ENCODE measurements at places on chromosomes 5 and 9.

DNA sequence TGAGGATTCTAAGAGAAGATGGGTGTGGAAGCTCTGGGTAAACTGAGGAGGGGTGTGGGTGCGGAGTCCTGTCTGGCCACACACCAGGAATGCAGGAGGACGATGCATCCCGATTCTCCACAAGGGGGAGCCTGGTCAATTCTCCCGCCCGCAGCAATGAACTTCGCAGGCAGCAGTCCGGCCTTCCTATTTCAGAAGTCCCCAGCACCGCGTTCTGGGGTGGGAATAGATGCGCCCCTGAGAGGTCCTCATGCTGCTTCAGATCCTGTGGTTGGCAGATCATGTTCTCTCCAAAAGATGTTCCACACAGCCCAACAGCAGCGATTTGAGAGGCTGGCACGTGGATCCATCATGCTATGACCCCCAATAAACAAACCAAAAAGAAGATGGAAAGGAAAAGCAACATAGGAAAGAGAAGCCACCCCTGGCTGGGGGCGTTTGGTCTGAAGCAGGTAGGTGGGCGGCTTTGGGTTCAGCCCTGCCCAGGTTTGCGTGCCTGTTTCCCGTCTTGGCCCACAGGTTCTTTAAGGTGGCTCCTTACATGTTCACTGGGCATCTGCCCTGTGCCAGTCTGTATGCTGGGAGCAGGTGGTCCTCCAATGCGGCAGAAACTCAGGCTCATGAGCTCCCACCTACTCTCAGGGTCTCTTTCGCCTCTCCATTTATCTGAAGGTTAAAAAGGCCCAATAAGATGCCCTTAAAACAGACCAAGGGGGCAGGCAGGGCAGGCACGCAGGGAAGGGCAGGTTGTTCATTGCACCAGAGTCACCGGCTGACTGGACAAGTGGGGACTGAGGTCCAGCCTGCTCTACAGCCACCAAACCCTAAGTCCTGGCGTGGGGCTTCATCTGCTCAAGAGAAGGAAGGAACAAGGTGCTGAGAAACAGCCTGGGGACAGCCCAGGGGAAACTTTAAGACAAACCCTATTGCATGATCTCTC is 171.6 kb downstream of the PAX5 start:
- DNase-seq, result no peak

DNA sequence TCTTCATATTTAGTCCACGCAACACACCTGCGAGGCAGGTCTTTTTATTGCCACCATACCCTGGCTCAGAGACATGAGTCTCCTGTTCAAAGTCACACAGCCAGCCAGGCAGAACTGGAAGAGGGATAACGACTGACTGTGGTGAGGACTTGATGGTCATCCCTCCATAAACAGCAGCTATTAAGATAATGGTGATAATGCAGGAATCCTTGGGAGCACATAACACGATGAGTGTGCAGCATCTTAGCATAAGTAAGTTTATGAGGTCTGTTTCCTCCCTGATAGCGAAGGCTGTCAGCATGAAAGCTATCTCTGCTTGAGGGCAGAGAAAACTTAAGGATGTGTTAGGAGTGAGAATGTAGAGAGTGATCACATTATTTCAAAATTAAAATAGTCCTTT is 30.9 kb downstream of the KCTD16 start:
- DNase-seq, result no peak

DNA sequence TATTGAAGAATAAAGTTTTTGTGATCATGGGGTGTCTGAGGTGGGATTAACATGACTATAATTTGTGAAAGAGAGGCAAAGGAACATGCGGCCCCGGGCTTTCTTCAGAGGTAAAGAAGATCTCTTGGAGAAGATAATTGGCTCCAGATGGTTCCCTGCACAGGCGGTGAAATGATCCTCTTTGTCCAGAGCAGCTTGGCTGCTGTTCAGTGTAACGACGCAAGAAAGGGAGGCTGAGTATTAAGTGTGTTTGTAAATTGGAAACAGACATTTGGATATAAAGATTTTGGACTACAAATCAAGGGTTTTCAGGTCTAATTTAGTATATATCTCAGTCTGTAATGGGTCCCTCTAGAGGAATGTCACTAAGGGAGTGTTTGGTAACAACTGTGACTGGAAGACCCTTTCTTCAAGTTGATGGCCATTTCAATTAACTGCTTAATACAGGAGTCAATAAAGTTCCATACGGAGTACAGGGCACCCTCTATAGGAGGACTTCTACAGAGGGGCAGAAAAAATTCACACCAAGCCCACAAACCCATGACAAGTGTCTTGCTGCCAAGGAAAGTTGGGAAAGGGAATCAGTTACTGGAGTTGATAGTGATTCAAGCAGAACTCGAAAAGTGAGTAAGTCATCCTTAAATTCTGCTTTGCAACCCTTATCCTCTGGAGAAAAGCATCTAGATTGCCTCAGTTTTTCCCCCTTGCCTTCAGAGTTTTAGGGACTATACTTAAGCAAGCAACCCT is 4.1 kb downstream of the EQTN start:
- no peak for DNase-seq

DNA sequence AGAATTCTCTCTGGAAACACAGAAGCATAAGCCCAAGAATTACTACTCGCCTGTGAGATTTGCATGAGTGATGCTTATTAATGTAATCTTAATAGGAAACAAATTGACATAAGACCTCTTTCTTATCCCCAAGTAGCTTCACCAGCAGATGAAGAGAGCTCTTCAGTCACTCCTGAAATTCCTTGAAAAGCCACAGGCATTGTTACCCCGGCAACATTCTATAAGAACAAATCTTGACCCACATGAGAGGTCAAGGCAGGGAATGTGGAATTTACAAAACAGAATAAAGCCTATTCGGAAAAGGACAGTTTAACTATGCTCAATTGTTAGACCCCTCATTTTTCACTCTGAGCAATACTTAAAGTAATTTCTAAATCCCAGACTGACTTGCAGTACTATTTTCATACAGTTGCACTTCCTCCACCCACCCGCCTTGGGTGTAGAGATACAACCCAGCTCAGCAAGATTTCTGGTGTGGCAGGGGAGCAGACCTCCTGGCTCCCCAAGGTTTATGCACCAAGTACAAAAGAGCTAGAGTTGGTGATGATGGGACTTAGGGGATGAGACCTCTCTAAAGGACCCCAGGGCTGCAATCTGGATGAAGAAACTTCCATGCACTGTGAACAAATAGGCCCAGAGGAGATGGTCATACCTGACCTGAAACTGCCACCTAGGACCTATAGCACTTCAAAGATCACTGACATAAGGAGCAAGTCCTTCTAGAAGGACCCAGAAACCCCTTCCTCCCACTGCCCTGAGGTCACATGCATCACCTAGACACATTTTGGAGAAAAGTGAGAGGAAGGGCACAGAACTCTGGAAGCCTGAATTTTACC is 242.1 kb downstream of the ZNF608 start:
- no peak for DNase-seq

DNA sequence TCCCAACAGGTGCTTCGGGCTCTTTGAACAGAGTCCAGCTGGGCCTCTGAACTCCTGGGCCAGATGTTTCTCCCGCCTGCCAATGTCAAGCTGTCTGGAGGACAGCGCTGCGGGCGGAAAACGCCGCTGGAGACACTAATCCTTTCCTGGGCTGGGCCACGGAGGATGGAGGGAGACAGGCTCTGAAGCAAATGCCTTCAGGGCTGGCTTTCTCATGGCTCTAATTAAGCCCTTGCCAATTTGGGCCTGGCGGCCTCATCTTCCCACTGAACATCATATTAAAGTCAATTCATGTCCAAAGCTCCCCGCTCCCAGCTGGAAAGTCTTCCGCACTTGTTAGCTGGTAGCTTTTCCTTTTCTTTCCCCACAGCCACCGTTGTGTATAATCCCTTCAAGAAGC is 72.7 kb downstream of the NTNG2 start:
- no peak for DNase-seq

DNA sequence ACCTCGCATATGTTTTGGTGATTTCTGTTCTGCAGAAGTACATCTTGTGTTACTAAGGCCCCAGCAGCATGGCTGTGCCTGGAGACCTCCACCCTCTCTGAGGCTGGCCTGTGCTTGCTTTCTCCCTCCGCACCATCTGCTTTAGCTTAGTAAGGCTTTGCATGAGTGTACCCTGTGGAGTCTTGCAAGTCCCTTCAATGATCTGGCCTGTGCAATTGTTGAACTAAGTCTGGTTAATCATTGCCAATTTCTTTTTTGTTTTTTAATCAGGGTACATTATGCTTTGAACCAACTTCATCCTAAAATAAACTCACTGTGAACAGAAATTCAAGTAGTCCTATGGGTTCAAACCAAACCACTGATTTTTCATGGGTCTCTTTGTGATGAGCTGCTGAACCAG is 32.3 kb downstream of the ACOT12 start:
- no peak for DNase-seq

DNA sequence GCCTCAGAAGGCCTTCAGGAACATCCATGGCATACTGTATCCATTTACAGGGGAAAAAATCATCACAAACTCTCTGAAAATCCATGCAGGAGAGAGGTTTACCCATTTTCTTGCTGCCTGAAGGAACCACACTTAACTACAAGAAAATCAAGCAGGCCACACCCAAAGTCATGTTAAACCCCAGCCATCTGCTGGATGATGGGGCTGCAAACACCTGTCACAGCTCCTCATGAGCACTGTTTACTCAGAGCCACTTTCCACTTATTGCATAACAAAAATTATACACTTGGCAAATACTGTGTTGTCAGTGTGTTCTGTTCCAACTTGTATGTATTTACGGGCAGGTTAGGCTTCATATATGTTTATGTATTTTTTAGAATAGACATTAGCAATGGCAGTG is 35.8 kb downstream of the PPIC start:
- no peak for DNase-seq

GRCh38 chr5:59173578-59173977 is 590.7 kb downstream of the RAB3C start:
- DNase-seq, result no peak

DNA sequence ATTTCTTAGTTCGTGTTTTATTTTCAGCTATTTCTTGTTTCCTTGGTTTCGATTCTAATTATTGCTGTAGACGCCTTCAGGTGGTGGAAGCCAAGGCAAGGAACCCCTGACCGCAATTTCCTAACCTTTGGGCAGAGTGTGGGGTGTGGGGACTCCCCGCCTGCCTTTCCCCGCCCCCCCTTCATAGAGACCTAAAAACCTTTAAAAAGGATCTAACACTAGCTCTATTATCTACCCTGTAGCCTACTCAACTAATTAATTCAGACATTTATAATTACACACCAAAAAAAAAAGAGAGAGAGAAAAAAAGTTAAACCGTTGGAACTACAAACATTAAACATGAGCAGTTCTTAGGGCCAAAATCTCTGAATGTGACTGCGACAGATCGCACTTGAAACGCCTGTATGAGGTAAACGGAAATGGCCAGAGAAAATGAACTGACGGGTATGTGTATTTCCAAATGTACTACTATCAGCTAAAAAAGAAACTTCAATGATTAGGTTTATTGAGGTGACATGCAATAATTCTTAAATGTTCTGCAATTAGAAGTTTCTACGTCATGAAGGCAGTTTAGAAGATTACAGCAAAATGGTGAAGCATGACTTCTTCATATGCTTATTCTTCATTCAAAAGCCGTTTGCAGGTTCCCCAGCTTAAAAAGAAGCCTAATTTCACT is 19.0 kb upstream of the FER start:
- DNase-seq, result no peak

- DNase-seq, result peak; percentile 70
These were observed 37.3 kb upstream of the NOTCH1 start for GRCh38 chr9:136582977-136583735.

- DNase-seq, result no peak
These were observed 425.3 kb downstream of the TLR4 start for GRCh38 chr9:118129541-118129940.

DNA sequence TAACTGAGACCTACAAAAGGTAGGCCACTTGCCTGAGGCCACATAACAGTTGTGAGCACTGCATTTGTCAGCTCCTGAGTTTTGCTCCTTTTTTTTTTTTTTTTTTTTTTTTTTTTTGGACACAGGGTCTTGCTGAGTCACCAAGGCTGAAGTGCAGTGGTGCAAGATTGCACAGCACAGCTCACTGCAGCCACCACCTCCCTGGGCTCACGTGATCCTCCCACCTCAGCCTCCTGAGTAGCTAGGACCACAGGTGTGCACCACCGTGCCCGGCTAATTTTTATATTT is 37.1 kb downstream of the LAMC3 start:
- no peak for DNase-seq

GRCh38 chr9:100190339-100190738 is 91.3 kb downstream of the INVS start:
- DNase-seq, result no peak

GRCh38 chr9:83449166-83449565 is 89.0 kb downstream of the FRMD3 start:
- no peak for DNase-seq

- no peak for DNase-seq
These were observed 42.9 kb upstream of the GARNL3 start for GRCh38 chr9:127221695-127222094.

DNA sequence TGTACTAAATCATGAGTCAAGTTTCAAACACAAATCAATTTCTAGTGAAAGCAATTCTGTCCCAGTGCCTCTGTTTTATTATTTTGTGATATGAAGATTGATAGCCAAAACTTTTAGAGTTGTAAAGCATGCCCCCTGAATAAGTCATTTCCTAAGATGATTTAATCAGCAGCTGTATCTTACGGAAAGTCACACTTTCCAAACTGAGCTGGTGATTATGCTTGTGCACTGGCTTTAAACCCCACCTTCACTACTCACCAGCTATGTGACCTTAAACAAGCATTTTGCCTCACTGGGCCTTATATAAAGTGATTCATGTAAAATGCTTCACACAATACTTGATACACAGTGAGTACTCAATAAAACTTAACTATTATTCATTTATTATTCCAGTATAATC is 78.1 kb downstream of the EDIL3 start:
- no peak for DNase-seq

GRCh38 chr9:35540315-35540714 is 50.4 kb downstream of the RUSC2 start:
- no peak for DNase-seq

DNA sequence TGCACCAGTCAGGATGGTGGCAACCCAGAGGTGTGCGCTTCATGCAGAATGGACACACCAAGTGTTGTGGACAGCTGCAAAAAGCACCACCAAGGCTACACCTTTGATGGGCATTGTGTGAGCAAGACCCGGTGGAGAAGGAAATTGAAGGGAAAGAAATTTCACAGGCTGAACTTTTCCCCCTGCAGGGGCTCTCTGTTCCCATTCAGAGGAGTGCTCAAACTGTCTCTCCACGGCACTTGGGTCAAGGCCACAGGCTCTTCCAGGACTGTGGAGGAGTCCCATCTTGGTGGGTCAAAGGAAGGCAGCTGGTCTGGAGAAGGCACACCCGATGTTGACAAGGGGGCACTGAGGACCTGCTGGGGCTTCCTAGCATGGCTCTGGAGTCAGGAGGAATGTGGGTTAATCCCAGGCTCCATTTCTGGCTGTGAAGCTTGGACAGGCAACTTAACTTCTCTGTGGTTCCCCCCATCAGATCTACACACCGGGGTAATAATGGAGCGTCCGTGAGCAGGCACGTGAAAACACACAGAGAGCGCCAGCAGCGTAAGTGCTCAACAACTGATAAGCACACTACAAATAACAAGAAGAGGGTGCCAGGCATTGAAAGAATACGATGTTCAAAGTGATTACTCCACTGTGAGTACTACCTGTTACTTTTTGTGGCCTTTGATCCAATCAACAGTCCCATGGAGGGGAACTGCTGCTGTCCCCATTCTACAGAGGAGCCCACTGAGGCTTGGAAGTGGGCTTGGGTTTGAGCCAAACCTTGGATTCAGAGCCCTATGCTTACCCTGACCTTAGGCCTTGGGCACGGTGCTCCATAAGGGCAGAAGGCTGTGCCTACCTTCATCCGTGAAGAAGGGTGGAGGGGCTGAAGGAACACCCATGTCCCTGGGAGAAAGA is 34.2 kb upstream of the TIFAB start:
- DNase-seq, result no peak
